Activated CD4-positive, alpha-beta memory T cell treated with anti-CD3 and anti-CD28 coated beads for 36 hours (primary cell): ENCODE measurements at places on chromosomes 5 and 9. TPM values are rescaled to one million over a fixed set of nuclear protein-coding genes. Genes with fewer than 3 reads are reported as not detected.

SCGB3A1 gene
- total RNA-seq: not detected

CAAP1 gene
- 18.8 TPM for total RNA-seq

DMRTA1 gene
- not detected for total RNA-seq

DNA sequence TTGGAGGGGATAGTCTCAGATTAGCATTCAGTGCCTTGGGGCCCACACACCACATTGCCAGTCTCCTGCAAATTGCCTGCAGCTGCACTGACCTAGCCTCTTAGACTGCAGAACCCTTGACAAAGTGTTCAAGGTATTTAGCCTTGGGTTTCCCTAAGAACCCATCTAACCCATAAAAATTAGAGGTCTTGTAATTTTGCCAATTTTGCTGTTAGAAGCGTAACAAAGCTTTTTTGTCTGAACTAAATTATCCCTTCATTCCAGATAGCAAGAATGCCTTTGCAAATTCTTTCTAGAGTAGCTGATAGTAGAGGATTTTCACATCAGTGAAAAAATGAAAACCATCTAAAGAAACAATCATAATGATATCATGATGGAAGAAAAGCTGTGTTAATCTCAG, 74.0 kb upstream of the CCNG1 start:
- no peak for DNase-seq

GRCh38 chr5:179414459-179415261, 69.4 kb upstream of the ADAMTS2 start:
- no peak for DNase-seq

GRCh38 chr9:99486684-99487083, 264.6 kb downstream of the SEC61B start:
- DNase-seq: no peak

DNA sequence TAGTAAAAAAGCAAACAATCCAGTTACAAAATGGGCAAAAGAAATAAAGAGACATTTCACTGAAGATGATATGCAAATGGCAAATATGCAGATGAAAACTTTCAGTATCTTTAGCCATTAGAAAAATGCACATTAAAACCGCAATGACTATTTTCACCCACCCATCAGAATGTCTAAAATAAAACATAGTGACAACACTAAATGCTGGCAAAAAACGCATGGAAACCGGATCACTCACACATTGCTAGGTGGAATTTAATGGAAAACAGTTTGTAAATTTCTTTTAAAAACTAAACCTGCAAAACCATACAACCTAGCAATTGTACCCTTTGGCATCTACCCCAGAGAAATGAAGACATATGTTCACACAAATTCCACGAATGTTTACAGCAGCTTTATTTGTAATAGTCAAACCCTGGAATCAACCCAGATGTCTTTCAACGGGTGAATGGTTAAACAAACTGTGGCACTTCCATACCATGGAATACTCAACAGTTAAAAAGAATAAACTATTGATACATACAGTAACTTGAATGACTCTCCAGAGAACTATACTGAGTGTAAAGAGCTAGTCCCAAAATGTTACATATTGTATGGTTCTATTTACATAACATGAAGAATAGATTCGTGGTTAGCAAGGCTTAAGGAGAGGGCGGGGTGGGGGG, 17.2 kb upstream of the PAM start:
- DNase-seq: no peak

GRCh38 chr5:130740047-130740569, 424.9 kb downstream of the HINT1 start:
- DNase-seq: no peak

DNA sequence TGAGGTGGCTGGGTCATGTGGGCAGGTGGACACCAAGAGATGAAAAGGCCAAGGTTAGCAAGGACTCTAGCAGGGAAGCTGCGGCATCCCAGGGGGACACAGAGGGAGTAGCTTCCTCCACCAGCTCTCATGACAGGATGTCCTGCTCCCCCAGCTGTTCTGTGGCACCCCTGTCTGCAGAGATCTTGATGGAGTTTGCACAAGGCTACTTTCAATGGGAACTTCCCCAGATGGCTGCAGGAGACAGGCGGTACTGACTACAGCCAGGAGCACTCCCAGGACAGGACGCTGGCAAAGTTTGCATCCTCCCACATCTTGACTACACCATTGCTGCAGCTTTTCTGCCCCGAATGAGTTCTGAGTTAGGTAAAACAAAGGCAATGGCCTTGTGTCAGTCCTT, 312.8 kb downstream of the TLE4 start:
- no peak for DNase-seq

- DNase-seq: no peak
Observed at GRCh38 chr5:35988529-35988928, 2.7 kb downstream of the UGT3A1 start.
